ENCODE measurements at places on chromosomes 7 and 10. TPM values are rescaled to one million over a fixed set of nuclear protein-coding genes. Genes with fewer than 3 reads are reported as not detected.

Gene NPTX2
- polyA plus RNA-seq: 7.3 TPM

Gene GSTO2
- 0.85 TPM for polyA plus RNA-seq

Gene RPP38
- polyA plus RNA-seq: 15.7 TPM

Gene SPDYE6
- 1.4 TPM for polyA plus RNA-seq

Gene SEMA3E
- polyA plus RNA-seq: 5.6 TPM

Gene SYT15
- 7.8 TPM for polyA plus RNA-seq

Gene ZNF804B
- not detected for polyA plus RNA-seq

Gene ADCY1
- polyA plus RNA-seq: 17.9 TPM

Gene PRKAR1B
- polyA plus RNA-seq: 38.4 TPM

Gene ASAH2B
- polyA plus RNA-seq: 6.3 TPM

Gene KCP
- polyA plus RNA-seq: 5.7 TPM

Gene HYAL4
- polyA plus RNA-seq: not detected

Gene HDAC9
- 22.0 TPM for polyA plus RNA-seq

Gene CYP3A4
- polyA plus RNA-seq: not detected

Gene C10orf71
- 41.3 TPM for polyA plus RNA-seq

Gene ELMO1
- polyA plus RNA-seq: 36.5 TPM

Gene ARHGAP22
- 1.2 TPM for polyA plus RNA-seq

Gene CTAGE8
- polyA plus RNA-seq: 2.1 TPM

Gene NOS3
- 15.7 TPM for polyA plus RNA-seq

Gene CTAGE6
- 0.33 TPM for polyA plus RNA-seq

Gene MYO3A
- 0.89 TPM for polyA plus RNA-seq

Gene FFAR4
- not detected for polyA plus RNA-seq

Gene ADRA2A
- 5.1 TPM for polyA plus RNA-seq

Gene OPALIN
- polyA plus RNA-seq: not detected

Gene CFAP69
- polyA plus RNA-seq: 2.9 TPM

Gene RBM33
- 26.1 TPM for polyA plus RNA-seq

Gene C1QL3
- 0.35 TPM for polyA plus RNA-seq

Gene ZNF239
- polyA plus RNA-seq: 8.6 TPM

Gene TMEM176A
- polyA plus RNA-seq: 18.6 TPM

Gene CLDN12
- 23.8 TPM for polyA plus RNA-seq

Gene HTR7
- 0.20 TPM for polyA plus RNA-seq

Gene UBE2D1
- polyA plus RNA-seq: 19.9 TPM

Gene TRIL
- polyA plus RNA-seq: 23.0 TPM

Gene GNB2
- 136 TPM for polyA plus RNA-seq

Gene HMX2
- not detected for polyA plus RNA-seq

Gene C10orf105
- polyA plus RNA-seq: 0.29 TPM

Gene CPVL
- polyA plus RNA-seq: 32.0 TPM

Gene NEUROG3
- polyA plus RNA-seq: not detected

Gene TMEM270
- polyA plus RNA-seq: not detected

Gene ODAD2
- 1.1 TPM for polyA plus RNA-seq

Gene PNLIPRP1
- polyA plus RNA-seq: not detected

Gene VSTM4
- 44.2 TPM for polyA plus RNA-seq

Gene CPN1
- polyA plus RNA-seq: 0.10 TPM

Gene FBH1
- polyA plus RNA-seq: 50.8 TPM

Gene SPDYE2
- not detected for polyA plus RNA-seq

Gene ERVW-1
- polyA plus RNA-seq: 1.4 TPM

Gene EVX1
- polyA plus RNA-seq: not detected

Gene RP9
- 26.7 TPM for polyA plus RNA-seq

Gene NUTM2E
- 0.41 TPM for polyA plus RNA-seq

Gene RARRES2
- not detected for polyA plus RNA-seq

Gene RPEL1
- not detected for polyA plus RNA-seq

Gene NEURL1
- polyA plus RNA-seq: not detected

Gene HOXA4
- 27.3 TPM for polyA plus RNA-seq

Gene CARD11
- 0.64 TPM for polyA plus RNA-seq

Gene PAPSS2
- 18.6 TPM for polyA plus RNA-seq

Gene IFIT2
- not detected for polyA plus RNA-seq

Gene METTL27
- 2.0 TPM for polyA plus RNA-seq
